ENCODE measurements at places on chromosomes 16 and 17.

DNA sequence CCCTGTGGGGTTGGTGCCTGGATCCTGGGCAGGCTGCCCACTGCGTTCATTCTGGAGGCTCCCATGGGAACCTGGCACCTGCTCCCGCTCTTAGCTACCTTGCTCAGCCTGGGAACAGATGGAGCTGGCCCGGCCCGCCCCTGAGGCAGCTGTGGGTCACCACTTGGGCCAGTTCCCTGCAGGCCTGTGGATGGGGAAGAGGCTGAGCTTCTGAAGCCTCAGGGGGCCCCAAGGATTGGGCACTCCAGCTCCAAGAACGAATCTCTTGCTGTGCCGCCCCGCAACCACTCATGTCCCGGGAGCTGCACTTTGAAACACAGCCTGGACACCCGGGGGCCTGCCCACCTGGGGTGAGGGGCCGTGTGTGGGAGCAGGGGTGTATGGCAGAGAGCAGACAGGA is 37.7 kb downstream of the BAHCC1 start:
- no peak for DNase-seq

GRCh38 chr16:57477531-57478202 is 8.6 kb downstream of the DOK4 start:
- peak; percentile 47 for DNase-seq

DNA sequence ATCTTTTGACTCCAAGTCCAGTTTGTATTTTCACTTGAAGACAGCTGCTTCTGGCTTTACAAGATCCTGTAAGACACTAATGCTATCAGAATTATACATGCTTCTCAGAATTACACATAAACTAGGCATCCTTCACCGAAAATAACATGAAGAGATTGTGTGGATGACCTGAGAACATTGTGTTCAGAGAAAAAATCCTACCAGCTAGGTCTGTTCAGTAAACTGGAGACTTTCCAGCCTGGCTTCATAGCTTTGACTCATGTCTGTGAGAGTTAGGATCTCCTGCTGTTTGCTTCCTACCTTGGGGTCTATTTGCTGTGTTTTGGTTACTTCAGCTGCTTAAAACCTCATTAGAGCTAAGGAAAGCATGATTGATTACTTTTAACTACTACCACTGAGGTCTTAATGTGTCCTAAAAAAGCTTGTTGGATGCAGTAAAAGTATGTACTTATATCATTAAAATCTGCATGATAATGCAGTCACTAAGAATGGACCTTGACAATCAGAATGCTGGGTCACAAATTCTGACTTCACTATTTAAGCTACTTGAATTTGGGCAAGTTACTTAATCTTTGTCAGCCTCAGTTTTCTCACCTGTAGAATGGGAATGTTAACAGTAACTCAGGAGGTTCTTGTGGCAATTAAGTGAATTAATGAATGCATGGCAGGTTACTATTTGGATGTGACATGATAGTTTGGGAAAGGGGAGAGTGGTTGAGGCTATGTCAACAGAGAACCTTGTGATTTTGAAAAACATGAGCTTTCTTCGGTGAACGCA is 8.0 kb upstream of the MYH13 start:
- no peak for DNase-seq

- no peak for DNase-seq
These were observed 148.2 kb downstream of the SNX29 start for GRCh38 chr16:12124742-12125141.

GRCh38 chr17:67833946-67834631 is 8.8 kb downstream of the BPTF start:
- DNase-seq = no peak

DNA sequence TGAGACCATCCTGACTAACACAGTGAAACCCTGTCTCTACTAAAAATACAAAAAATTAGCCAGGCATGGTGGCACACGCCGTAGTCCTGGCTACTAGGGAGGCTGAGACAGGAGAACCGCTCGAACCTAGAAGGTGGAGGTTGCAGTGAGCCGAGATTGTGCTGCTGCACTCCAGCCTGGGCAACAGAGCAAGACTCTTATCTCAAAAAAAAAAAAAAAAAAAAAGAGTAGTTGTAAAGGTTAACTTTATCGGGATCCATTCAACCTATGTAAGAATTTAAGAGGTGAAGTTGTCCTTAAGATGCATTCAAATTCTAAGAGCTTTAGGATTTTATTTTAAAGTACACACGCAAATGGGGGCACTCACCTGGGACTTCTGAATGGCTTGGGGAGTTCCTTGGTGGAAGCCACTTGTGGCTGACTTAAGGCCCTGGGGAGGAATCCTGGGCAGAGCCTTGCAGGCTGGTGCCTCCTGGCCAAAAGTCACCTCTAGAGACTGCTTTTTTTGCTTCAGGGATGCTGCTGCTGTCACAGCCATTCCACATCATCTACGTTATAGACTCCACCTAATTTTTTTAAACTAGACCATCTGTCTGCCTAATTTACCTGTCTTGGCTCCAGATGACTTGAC is 3.3 kb downstream of the CTCF start:
- no peak for DNase-seq

- peak; percentile 89 for DNase-seq
These were observed 786 bp upstream of the CACNA1G start for GRCh38 chr17:50559674-50560184.

DNA sequence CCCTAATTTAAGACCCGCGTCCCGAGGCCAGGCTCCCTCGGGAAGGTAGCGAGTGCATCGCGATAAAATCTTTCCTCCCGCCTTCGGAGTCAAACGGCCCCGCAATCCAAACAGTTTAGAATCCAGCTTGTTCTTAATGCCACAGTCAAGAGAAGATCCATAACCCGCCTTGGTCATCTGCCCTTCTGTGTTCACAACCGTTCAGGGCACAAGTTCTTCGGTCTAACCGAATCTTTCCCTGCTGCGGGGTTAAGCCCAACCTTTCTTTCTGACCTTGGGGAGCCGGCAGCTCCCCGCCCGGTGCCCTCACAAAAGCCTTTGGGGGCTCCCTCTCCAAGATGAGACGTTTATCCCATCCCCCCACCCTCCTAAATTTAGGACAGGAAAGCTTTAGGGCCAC is 30.3 kb downstream of the CPSF4L start:
- DNase-seq = peak; percentile 35

DNA sequence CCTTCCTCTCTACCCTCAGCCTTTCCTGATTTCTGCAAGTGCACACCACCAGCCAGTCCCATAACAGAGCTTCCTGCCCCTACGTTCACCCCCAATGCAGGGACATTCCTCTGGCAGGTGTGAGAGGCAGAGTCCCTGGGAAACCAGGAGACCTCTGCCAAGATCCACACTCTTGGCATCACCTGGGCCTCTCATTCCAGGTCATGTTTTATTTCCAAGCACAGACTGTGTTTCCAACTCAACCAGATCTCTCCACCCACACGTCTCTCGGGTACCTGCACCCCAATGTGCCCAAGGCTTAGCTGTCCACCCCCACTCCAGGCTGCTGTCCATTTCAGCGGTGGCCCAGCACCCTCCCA is 21.0 kb upstream of the PHB1 start:
- no peak for DNase-seq

DNA sequence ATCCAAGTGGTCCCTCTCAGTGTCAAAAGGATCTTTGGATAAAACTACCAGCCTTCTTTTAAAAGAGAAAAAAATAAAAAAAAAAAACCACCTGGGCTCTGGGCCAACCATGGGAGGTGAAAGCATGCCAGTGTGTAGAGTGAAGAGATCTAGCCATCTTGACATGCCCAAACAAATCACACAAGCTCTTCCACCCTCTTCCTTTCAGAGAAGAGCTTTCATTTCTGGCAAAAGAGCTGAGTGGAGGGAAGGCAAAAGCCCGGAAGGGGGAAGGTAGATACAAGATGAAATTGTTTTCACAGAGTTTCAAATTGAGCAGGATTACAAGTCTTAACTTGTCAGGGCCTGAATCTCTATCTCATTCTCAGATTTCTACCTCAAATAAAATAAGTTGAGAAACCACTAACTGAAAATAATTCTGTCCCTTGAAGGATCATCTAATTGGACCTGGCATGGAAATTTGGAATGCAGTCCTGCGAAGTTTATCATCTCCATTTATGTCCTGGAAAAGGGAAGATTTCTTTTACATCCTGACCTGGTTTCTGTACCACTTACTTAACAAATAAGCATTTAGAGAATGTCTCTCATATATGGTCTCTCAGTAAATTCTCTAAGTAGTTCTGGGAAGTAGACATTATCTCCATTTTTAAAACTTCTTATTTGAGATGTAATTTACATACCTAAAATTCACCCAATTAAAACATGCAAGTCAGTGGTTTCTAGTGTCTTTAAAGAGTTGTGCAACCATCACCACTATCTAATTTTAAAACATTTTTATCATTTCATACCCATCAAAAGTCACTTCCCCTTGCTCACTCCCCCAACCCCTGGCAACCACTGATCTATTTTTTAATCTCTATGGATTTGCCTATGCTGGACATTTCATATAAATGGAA is 93.7 kb downstream of the TANGO6 start:
- no peak for DNase-seq

DNA sequence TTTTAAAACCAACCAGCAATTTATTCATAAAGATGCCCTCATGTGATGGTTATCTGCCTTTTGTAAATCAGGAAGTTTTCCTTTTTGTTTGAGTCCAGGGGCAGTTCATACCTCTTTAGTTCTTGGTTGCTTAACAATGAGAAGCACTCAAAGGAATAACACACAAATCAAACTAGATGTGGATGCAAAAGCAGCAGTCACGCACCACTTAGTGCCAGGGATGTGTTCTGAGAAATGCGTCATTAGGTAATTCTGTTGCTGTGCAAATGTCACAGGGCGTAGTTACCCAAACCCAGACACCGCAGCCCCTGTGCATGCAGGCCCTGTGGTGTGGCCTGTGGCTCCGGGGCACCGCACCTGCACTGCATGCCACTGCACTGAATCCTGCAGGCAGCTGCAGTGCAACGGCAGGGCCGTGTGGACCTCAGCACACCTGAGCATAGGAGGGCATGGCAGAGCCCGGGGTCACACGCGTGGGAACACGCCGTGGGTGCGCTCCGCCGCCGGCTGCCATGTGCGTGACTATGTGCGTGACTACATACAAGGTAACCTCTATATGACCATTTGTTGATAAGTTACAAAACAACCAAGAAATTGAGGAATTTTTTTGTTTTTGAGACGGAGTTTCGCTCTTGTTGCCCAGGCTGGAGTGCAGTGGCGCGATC is 39.6 kb downstream of the PKD1 start:
- no peak for DNase-seq

GRCh38 chr17:33291248-33292200 is 1.6 kb downstream of the ASIC2 start:
- peak; percentile 72 for DNase-seq

- no peak for DNase-seq
These were observed 14.7 kb upstream of the MPRIP start for GRCh38 chr17:17027442-17028058.

DNA sequence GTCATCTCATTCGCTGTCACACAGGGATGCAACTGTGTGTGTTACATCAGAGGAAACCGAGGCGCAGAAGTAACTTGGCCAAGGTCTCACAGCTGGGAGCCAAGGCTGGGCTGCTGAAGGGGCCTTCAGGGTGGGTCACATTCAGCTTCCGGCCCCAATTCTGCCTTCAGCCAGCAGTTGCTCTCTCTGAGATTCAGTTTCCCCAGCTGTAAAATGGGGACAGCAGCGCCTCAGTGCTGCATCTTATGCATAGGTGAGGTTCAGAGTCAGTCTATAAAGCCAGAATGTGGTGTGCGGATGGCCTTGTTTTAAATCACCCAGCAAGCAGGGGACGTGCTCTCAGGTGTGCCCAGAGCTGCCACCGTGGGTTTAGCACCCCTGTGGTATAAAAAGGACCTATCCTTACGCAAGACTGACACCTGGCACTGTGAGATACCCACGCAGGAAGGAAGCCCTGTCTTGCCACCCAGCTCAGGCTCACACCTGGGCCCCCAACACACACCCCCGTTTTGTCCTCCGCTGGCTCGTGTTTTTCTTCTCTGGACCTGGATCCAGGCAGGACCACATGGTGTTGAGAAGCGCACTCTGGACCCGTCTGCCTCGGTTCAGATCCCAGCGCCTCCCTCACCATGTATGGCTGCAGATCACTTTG is 94.6 kb upstream of the GSE1 start:
- no peak for DNase-seq

DNA sequence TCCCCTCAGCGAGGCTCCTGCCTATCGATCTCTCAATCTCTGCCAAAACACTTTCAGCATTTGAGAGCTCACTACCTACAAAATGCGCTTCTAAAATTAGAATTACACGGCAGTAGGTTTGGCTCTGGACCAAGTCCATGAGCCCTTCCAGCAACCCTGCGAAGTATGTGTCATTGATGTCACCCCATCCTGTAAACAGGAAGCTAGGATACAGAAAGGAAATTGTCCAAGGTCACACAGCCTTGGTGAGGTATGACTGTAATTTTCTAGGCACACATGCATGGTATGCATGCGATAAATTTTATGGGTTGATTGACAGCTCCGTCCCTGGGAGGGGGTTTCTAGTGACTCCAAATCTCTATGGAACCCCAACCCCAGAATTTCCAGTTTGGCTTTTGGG is 330.3 kb upstream of the CDH5 start:
- DNase-seq = no peak

- no peak for DNase-seq
These were observed 85.4 kb downstream of the PPM1E start for GRCh38 chr17:58840820-58841612.

DNA sequence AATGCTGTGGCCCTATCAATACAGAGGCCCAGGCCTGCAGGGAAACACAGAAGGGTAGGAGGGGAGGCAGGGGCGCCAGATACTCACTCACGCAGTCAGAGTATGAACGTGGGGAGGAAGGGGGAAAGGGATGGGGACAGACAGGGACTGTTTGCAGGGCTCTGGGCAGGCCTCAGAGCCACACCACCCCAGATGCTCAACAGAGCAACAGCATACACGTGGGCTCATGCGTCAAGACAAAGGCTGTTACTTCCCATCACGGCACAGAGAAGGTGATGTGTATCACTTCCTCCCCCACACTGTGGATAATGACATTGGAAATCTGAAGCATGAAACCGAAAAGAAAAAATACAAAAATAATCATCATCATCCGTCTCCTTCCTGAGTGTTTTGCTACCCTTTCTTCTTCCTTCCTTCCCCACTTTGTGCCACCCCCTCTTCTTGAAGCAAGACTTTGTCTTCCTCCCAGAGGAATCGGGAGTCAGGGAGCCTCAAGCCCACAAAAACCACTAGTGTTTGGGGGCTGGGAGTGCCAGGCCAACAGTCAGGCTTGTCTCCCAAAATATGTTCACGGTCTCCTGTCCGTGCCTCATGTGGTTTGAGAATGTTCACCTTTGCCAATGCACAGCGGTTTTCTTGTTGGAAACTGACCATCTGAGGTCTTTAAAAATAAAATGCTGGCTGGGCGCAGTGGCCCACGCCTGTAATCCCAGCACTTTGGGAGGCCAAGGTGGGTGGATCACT is 20.1 kb downstream of the SLC39A11 start:
- no peak for DNase-seq

- no peak for DNase-seq
These were observed 44.0 kb downstream of the PLCG2 start for GRCh38 chr16:81823111-81823510.

GRCh38 chr17:27457731-27458523 is 1.7 kb downstream of the KSR1 start:
- DNase-seq = peak; percentile 85

- DNase-seq = no peak
These were observed 14.2 kb downstream of the KIF1C start for GRCh38 chr17:5011928-5012327.

GRCh38 chr16:10738231-10739077 is 5.2 kb upstream of the NUBP1 start:
- DNase-seq = no peak

All from lung (tissue), 17 donors.